ENCODE measurements at places on chromosomes 3 and 15. TPM values are rescaled to one million over a fixed set of nuclear protein-coding genes. Genes with fewer than 3 reads are reported as not detected.
A peak's percentile ranks its signal among the peaks of the same experiment; 100 is the strongest.

- no peak overlapping the region for H3K27ac ChIP-seq
- peaks cover 14% of the 10 kb centered on the region for H3K4me1 ChIP-seq
- no peak for DNase-seq
Measured at GRCh38 chr3:25465266-25465860, 37.3 kb downstream of the RARB start.

DNA sequence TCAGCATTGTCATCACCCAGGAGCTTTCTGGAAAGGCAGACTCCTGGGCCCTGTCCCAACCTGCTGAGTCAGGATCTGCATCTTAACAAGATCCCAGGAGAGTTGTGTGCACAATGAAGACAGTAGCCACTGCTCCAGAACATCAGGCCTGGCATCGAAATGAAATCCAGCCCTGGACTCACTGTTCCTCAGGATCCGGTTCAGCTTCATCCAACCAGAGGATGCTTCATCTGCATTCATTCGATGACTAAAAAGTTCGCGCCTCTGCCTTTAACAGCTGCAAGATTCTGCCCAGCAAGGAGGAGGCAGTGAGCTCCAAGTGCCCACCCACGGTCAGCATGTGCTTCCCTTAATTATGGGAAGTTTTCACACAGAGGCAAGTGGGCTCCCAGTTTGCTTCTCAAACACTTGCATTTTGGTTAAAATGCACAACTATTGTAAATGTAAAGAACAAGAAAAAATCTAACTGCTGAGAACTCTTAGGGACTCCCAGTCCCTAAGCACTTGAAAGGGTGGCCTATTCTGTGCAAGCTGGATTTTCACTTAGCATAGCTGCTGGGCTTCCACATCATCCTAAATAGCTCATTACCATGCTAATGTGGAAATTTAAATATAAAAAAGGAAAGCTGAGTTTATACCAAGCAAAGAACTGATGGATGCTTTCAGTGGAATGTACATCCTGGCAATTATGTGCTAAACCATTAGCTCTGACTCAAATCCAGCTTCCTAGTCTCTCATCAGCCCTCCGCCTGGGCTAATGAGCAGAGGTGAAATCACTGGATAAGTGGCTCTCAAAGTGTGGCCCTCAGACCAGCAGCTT, 25.5 kb upstream of the ESYT3 start:
- H3K4me3 ChIP-seq = no peak overlapping the region
- no peak for DNase-seq
- peaks cover 2% of the 10 kb centered on the region for H3K4me1 ChIP-seq
- H3K27ac ChIP-seq = no peak overlapping the region

DNA sequence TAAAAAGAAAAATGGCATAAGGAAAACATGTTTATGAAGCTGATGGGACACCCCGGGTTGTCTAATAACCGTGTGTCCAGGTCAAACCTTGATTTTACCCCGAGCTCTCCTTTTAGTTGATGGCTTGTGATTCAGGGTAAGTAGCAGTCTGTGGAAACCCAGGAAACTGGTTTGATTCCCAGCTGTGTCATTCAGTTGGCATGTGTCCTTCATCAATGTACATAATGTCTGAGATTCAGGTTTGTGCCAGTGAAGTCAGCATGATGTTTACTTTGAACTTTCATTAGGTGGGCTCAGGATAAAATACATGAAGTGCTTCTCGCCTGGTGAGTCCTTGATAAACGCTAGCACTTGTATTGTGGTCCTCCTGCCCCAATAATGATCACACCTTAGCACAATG, 4.3 kb upstream of the COPG1 start:
- peaks cover 3% of the 10 kb centered on the region for H3K36me3 ChIP-seq
- DNase-seq = no peak
- no peak overlapping the region for H3K27ac ChIP-seq
- H3K4me3 ChIP-seq = no peak overlapping the region
- H3K27me3 ChIP-seq = no peaks in the 10 kb centered on the region
- H3K4me1 ChIP-seq = peaks cover 39% of the 10 kb centered on the region

The ALDH1A2 gene
- 1.5 TPM for total RNA-seq

DNA sequence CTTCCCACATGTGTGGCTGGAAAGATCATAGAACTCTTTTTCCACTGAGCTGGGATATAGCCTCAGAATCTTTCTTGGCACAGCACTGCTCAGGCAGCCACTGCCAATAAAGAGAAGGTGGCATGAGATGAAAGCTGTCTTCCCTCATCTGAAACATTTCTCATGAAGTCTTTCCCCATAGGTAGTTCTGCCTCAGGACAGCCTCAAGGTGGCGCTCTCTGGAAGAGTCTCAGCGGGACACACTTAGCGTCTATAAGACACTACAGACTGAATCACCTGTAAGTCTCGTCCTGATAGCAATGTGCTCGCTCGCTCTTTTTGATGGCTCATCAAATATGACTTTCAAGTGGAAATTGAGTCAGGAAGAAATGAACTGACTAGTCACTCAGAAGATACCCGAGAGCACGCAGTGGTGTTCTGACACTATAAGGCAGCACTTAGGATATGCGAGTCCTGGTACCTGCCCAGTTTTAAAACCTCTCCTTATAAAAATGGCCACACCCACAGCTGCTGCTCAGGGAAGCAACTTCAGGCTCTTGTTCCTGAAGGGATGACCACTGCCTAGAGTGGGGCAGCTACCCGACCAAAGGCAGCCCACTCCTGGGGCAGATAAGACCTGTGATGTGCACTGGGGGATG, 269.5 kb downstream of the SUCLG2 start:
- H3K4me1 ChIP-seq = peaks cover 13% of the 10 kb centered on the region
- no peak overlapping the region for H3K4me3 ChIP-seq
- no peaks in the 10 kb centered on the region for H3K27me3 ChIP-seq
- H3K36me3 ChIP-seq = peaks cover 21% of the 10 kb centered on the region
- peak; percentile 58 for DNase-seq
- no peak overlapping the region for H3K27ac ChIP-seq

DNA sequence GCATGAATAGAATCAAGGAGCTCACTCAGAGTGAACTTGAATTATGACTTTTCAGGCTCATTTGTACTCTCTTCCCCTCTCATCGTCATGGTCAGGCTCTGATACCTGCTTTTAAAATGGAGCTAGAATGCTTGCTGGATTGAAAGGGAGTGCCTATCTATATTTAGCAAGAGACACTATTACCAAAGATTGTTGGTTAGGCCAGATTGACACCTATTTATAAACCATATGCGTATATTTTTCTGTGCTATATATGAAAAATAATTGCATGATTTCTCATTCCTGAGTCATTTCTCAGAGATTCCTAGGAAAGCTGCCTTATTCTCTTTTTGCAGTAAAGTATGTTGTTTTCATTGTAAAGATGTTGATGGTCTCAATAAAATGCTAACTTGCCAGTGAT, 9.6 kb downstream of the CCNDBP1 start:
- H3K36me3 ChIP-seq = peaks cover 56% of the 10 kb centered on the region
- no peak overlapping the region for H3K27ac ChIP-seq
- no peak overlapping the region for H3K4me3 ChIP-seq
- H3K27me3 ChIP-seq = no peaks in the 10 kb centered on the region

DNA sequence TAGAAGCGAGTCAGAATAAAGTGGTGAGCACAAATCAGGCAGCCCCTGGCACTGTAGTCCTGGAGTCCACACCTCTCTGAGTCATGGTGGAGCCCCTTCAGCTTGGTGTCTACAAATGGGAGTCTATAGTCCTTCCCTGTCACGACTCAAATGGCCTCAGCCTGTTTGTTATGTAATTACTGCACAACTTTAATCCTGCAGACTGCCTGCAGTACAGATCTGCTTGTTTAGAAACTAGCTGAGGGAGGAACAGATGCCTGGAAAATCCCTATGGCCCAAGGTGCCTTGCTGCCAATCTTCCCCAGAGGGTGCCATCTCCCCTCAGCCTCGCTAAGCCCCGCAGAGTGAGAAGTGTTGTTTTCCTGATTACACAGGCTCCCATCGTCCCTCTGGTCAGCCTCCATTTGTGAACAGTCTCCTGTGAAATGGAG, 3.9 kb upstream of the CXCR6 start:
- peaks cover 60% of the 10 kb centered on the region for H3K4me1 ChIP-seq
- H3K27me3 ChIP-seq = no peaks in the 10 kb centered on the region
- H3K27ac ChIP-seq = peak overlapping the region; percentile 57
- no peak overlapping the region for H3K4me3 ChIP-seq

The SLCO2A1 gene
- not detected for total RNA-seq

DNA sequence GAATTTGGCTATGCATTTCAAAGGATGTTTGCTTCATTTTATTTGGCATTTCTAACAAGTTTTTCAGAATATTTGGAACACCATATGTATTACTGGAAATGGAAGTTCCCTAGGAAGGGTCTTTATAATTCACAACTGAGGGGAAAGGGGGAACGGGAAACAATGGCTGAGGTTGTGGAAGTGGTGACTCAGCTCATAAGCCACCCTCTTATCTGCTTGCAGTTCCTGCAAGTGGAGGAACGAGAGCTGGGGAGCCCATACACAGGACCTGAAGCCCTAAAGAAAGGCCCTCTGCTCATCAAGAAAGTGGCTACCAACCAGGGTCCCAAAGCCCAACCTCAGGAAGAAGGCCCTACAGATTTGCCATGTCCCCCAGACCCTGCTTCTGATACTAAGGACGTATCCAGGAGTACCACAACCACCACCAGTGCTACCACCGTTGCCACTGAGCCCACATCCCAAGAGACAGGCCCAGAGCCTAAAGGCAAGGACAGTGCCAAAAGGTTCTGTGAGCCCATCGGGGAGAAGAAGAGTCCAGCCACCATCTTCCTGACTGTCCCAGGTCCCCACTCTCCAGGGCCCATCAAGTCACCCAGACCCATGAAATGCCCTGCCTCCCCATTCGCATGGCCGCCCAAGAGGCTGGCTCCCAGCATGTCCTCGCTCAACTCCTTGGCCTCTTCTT, 37.9 kb downstream of the ESYT3 start:
- H3K27me3 ChIP-seq = peaks cover 8% of the 10 kb centered on the region
- no peak overlapping the region for H3K4me3 ChIP-seq
- no peaks in the 10 kb centered on the region for H3K4me1 ChIP-seq
- DNase-seq = no peak

- no peak overlapping the region for H3K27ac ChIP-seq
- no peak for DNase-seq
- H3K36me3 ChIP-seq = no peaks in the 10 kb centered on the region
- H3K4me3 ChIP-seq = no peak overlapping the region
Measured at GRCh38 chr3:50926868-50927267, 252.1 kb downstream of the DOCK3 start.

DNA sequence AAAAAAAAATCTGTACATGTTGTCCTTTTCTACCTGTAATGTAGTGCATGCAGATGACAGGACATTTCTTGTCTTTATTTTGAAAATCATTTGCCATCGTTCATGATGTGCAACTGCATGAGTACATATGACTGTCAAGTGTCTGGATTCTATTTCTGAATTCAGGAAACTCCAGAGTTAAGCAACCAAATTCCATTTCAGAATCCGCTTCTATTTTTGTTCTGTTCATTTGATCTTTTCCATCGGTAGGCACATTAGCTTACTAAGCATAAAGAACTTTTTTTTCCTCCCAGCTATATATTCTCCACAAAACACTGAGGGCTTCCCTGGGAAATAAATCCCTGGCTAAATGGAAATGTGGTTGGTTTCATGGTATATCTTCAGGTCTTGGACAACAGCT, 365.6 kb downstream of the PTPRG start:
- H3K4me1 ChIP-seq = no peaks in the 10 kb centered on the region
- no peak overlapping the region for H3K4me3 ChIP-seq
- H3K27ac ChIP-seq = no peak overlapping the region
- no peak for DNase-seq
- no peaks in the 10 kb centered on the region for H3K27me3 ChIP-seq
- H3K36me3 ChIP-seq = no peaks in the 10 kb centered on the region
